ENCODE measurements at places on chromosomes 5 and 9.
A peak's percentile ranks its signal among the peaks of the same experiment; 100 is the strongest.

- DNase-seq = no peak
These were observed 3.6 kb downstream of the RPL12 start for GRCh38 chr9:127447416-127448111.

GRCh38 chr9:33475357-33475756 lies 1.6 kb upstream of the NOL6 start:
- DNase-seq = no peak

GRCh38 chr9:122286764-122287163 lies 22.1 kb downstream of the MRRF start:
- DNase-seq = no peak

GRCh38 chr5:61461926-61462325 lies 129.9 kb downstream of the ZSWIM6 start:
- no peak for DNase-seq

GRCh38 chr5:33261305-33261704 lies 179.5 kb upstream of the TARS1 start:
- no peak for DNase-seq

- DNase-seq = no peak
These were observed 10.0 kb downstream of the TMEM161B start for GRCh38 chr5:88258636-88259035.

GRCh38 chr5:124477062-124477461 lies 269.4 kb downstream of the ZNF608 start:
- DNase-seq = no peak

DNA sequence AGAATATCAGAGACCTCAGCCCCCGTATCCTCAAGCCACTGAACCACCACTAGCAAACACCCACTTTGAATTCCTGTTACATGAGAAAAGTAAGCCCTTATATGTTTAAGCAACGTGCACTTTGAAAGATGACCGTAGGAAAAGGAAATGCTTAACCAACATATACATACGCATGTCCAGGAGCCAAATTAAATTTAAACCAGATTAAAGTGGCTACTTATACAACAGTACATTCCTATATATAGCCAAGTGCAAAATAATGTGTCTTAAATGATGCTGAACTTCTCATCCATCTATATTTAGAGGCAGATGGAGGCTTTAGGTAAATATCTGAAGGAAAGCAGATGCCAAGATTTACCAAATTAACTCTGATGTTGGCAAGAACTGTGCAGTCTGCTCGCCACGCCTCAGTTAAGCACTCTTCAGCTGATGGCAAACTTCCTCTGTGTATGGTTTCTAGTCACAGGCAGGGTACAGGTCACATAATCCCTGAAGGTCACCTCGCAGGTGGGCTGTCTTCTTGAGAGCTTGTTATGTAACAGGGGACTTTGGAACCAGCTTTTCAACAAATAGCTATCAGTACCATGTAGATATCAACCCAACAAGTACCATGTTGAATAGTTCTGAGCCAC lies 8.6 kb downstream of the GCNT4 start:
- no peak for DNase-seq

DNA sequence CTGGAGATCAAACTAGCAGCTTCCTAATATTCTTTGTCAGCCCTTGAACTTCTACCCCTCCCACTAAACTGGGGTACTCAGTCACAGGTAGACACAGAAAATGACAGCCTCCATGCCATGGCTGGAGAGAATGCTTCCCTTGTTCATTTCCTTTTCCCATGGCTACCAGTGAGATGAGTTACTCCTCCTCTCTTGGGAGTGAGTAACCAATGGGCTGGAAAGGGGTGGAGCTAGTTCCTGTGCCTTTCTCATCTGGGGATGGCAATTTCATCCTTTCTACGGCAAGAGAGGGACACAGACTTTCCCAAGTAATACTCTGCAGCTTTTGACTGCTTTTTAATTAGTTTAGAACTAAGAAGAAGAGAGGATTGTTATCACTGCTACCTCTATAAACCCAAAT lies 1045.6 kb upstream of the WWC1 start:
- DNase-seq = no peak

- no peak for DNase-seq
These were observed 65.0 kb downstream of the ZNF462 start for GRCh38 chr9:106927916-106928315.

GRCh38 chr5:131521252-131521651 lies 113.8 kb downstream of the RAPGEF6 start:
- DNase-seq = no peak

GRCh38 chr9:126965077-126965476 lies 50.5 kb downstream of the RALGPS1 start:
- DNase-seq = no peak

DNA sequence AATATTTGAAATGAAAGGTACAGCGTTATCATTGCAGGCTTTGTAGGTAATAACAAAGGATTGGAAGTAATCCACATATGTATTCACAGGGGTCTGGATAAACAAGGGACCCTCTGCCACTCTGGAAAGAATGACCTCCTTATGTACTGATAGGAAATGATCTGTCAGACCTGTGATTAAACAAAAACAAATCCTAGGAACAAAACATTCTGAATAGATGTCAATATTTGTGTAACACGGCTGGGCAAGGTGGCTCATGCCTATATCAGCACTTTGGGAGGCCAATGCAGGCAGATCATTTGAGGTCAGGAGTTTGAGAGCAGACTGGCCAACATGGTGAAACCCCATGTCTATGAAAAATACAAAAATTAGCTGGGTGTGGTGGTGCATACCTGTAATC lies 42.3 kb downstream of the NSUN2 start:
- DNase-seq = no peak

DNA sequence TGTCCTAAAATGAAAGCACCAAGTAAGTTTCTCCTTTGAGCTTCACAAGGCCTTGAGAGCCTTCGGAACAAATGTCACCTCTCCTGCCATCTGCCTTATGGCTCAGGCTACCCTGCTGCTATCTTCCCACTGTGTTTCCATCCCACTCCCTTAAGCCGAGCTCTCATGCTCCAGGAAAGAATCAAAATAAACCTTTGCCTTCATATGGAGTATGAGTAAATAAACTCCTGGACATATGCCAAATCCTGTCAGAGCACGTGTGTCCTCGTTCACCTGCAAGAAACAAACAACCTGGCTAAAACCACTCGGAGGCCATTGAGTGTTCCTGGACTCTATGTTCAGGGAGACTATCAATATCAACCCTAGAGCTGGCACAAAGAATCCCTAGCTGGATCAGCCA lies 122.3 kb upstream of the CCDC112 start:
- no peak for DNase-seq

DNA sequence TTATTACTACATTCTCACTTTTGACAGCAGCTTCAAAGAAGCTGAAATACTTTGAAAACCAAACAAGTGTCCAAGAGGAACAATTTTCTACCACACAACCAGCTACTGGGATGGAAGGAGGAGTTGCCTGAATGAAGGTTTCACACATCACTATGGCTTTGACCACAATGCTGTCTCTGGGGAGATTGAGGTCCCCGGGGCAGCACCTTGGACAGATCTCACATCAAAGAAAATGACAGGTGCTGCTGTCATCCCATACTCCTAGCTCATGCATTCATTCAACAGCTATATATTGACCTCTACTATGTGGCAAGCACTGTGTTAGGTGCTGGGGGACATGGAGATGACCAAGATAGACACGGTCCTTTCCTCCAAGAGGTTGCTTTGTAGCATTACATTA lies 233.2 kb upstream of the RASEF start:
- no peak for DNase-seq

GRCh38 chr5:173330338-173331206 lies 2.4 kb upstream of the STC2 start:
- DNase-seq = no peak

- DNase-seq = no peak
These were observed 227.3 kb upstream of the GLRA1 start for GRCh38 chr5:152151940-152152339.

GRCh38 chr5:96316017-96316416 lies 117.0 kb downstream of the PCSK1 start:
- no peak for DNase-seq

DNA sequence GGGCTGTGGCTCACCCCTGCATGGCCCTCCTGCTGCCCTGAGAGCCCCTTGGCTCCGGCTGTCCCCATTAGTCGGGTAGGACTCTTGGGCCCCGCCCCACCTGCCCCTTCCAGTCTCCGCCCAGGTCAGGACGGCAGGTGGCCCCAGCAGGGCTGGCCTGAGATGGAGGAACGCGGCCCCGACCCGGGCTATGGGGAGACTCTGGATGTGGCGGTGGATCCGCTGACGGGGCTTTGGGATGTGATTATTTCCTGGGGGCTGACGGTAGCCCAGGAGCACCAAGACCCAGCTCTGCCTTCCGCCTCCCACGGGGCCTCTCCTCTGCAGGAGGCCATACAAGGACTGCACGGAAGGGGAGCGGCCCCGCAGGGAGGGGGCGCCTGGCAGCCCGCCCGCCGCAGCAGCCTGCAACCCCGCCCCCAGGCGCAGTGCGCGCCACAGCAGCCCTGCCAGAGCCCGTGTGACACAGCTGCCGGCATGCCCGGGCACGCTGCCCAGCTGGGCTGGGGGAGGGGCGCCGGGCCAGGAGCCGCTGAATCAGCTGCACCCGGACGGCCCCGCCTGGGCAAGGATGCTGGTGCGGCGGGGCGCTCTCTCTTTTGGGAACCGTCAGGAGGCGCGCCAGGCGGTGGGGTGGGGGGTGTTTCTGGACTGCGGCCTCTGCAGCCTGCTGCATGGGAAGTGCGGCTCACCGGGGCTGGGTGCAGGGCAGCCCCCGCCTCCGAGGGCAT lies 9.2 kb downstream of the TMEM250 start:
- DNase-seq = peak; percentile 91

DNA sequence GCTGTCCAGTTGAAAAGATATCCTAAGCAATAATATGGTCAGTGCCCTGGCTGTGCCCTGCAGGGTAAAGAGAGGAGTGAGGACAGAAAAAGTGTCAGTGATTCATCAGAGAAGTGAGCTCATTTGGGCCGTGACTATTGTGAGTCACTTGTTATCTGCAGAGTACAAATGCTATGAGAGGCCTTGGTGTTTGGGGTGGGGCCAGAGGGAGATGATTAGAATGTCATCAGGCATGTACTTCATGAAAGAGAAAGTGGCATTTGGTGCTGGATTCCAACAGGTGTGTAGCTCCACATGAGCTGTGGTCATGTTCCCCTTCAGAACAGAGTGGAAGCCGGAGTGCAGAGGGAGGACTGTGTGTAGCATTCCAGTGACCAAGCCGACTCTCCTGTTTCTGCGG lies 174.1 kb downstream of the KDM4C start:
- peak; percentile 24 for DNase-seq

GRCh38 chr9:127796852-127797370 lies 5.8 kb upstream of the FPGS start:
- DNase-seq = no peak

GRCh38 chr5:163645421-163646416 lies 140.3 kb downstream of the MAT2B start:
- no peak for DNase-seq

- no peak for DNase-seq
These were observed 86.6 kb downstream of the COL5A1 start for GRCh38 chr9:134728021-134728795.

GRCh38 chr9:13962006-13962405 lies 351.9 kb downstream of the NFIB start:
- DNase-seq = no peak

GRCh38 chr5:62473209-62473608 lies 60.6 kb downstream of the IPO11 start:
- DNase-seq = no peak

DNA sequence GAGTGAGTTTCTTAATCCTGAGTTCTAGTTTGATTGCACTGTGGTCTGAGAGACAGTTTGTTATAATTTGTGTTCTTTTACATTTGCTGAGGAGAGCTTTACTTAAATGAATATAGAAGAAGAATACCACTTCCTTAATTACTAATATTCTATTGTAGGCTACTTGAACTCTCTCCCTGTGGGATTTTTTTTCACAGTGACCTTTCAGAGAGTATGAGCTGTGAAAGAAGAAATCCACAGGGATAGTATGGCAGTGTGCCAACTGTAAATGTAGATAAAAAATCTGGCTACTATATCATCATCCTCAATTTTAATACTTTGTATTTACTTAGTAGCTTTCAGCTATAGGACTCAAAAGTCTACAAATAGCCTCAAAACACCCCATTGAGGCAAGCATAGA lies 67.3 kb downstream of the COMMD10 start:
- no peak for DNase-seq

GRCh38 chr9:100534401-100534800 lies 43.5 kb upstream of the CAVIN4 start:
- DNase-seq = no peak

DNA sequence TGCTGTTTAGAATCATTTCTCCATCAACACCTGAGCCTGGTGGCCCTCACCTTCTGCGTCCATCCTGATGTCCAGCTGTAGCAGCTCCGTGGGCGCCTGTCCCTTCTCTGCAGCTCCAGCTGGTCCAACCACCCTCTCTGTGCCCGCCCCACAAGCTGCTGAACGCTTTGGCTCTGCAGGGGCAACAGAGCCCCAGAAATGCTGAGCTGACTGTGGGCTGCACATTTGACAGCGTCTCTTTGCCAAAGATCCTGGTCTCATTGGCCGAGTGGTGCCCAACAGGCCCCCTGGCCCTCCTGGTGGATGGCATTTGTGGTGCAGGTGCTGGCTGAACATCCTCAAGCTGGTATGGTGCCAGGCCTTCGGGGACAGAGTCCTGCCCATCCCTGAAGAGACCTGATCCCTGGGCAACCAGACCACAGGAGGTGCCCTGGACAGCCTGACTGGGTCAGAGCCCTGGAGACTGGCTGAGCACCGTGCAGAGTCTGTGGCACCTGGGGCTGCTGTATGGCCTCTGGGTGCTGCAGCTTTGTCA lies 25.3 kb upstream of the CEP72 start:
- DNase-seq = no peak

- DNase-seq = no peak
These were observed 47.4 kb downstream of the ADAM19 start for GRCh38 chr5:157528036-157528632.

GRCh38 chr9:86674487-86674886 lies 272.8 kb downstream of the GAS1 start:
- DNase-seq = no peak

DNA sequence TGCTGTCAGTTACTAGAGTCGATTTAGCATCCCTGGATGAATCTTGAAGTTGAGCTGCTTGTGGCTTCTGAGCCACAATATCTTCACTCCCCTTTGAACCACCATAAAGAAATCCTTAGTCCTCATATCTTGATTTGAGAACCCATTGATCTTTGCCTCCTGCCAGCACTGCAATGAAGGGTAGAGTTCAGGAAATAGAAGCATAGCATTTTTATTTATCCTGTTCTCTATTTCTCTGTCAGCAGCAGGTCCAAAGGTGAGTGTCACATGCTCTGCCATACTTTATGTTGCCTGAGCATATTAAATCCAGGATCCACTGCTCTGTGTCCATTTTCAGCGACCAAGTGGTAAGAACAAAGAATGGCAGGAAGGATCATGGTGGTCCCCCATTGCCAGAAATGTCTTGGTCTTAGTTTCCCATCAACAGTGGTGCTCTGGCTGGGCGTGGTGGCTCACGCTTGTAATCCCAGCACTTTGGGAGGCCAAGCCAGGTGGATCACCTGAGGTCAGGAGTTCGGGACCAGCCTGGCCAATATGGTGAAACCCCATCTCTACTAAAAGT lies 80.2 kb upstream of the PANK3 start:
- DNase-seq = no peak

All from stimulated activated CD4-positive, alpha-beta T cell treated with anti-CD3 and anti-CD28 coated beads, Interleukin-2, amount 100 ng/mL, for 4 hours (primary cell).